Activated T-helper 17 cell treated with anti-CD3 and anti-CD28 coated beads, Interleukin-2, amount 50 U/mL, for 72 hours (primary cell): ENCODE measurements at places on chromosomes 5 and 9.

DNA sequence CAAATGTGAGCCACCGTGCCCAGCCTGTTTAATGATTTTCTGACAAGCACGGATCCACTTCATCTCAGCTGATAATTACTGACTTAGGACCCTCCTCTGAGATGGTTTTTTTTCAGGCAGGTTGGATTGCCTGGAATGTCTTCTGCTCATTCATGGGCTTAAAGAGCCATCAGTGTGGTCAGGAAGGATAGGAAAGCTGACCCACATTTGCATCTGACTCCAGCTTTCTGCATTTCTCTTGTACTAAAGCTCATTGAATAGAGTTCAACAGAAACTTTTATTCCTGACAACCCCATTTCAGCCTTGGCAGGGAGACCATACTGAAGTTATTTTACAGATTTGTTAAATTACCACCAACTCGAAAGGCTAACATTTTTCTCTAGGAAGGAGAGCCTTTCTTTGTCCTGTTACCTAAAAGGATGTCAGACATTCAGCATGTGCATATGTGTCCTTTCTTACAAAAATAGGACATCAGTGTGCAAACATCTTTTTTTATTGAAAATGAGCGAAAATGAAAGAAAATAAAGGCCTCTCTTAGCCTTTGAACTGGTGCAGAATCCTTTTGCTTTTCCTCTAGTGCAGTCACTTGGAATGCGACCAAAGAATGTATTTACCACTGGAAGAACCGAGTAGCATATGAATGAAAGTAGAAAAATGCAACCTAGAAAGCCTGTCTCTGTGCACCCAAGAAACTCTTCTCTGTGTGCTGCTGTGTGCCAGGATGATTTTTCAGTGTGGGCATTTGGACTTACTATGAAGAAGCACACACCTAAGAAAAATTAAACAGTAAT is 26.6 kb downstream of the ADCY2 start:
- no peak for ATAC-seq

DNA sequence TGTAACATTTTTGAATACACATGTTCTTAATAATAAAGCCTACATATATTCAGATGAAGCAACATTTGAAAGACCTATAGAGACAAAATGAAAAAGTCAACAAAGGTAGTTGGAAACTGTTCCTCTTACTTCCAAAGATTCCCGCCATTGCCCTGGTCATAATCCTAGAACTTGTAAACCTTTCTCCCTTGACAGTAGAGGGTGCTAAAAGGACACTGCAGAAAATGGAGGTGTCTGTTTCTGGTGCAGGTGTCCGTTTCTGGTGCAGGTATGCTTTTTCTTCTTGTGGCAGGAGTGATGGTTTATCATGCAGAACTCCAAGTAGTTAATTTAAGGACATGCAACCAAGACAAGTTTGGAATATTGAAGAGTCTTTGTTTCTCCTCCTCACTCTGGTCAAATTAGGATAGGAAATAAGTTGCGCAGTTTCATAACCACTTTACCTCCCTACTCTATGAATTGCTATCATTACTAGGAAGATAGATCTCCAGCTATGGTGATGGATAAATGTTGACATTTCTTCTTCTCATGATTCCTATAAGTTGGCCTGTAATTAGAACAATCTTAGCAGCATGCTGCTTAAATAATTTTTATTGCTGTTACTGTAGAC is 56.0 kb upstream of the FAM174A start:
- no peak for ATAC-seq

DNA sequence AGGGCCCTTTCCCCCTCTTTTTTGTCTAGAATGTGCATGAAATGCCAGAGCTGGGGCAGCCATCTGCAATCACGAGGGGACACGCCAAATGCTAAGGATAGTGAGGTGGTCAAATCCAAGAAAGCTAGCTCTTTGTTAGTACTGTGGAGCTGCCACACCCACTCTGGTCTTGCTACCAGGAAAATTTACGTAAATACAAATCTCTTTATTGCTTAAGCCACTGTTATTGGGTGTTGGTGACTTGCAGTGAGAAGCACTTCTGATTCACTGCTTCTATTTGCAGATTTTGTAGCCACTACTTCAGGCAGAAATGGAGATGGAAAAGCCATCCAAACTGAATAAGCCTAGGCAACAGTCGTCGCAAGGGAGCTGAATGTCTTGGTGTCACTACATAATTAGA is 25.6 kb upstream of the SUSD1 start:
- no peak for ATAC-seq

GRCh38 chr5:92777421-92777820 is 803.6 kb downstream of the NR2F1-AS1 start:
- no peak for ATAC-seq

DNA sequence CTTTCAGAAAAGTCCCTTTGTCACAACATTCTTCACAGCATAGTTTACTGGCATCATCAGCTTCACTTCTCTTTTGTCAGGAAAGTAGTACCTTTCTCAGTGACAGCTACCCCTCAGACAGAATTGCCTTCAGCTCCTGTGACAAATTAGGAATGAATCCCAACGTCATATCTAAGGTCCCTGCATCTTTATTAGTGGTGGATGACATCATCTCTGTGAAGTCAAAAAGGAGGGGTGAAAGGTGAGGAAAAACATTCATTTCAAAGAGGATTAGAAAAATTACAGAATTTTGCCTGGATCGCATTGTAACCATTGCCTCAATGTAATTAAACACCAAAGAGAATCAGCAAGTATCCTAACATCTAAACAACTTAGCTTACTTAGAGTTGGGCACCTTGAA is 7.9 kb upstream of the INSL6 start:
- ATAC-seq = no peak

GRCh38 chr5:78886341-78887230 is 98.5 kb downstream of the ARSB start:
- no peak for ATAC-seq

DNA sequence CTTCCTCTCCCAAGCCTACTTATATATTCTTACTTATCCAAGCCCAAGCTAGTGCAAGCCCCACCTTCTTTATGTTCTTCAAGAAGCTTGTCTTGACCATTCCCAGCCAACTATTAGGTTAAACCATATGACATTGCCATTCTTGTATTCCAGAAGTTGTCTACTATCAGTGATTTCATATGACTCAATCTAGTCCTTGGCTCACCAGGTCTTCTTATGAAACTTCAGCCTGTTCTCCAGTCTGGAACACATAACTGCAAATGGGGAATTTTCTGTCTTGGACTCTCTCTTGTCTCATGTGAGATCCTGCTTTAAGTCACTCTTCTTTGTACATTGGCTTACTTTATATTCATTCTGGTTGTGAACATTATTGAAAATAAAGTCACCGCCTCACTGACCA is 130.7 kb downstream of the TTLL11 start:
- no peak for ATAC-seq

- ATAC-seq = no peak
These were observed 14.9 kb downstream of the BRD3OS start for GRCh38 chr9:134040176-134040565.

DNA sequence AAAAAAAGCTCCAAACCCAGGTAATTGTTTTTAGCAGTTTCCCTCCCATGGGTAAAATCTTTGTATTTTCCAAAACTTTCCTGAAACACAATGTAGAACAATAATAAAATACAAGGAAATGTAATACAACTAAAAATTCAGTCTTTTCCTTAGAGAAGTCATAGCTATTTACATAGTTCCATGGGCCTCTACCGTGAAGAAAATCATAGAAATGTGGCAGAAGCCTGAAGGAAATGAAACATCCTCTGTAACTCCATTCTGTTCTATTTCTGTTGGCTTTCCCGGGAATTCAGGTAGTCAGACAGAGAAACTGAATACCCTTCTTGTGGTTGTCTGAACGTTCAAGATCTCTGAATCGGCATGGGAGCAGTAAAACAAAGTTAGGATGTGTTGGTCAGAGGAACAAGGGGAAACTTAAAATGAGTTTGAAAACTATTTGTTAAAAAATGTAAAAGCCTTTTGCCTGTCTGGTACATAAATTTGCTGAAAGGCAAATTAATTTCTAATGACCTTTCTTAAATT is 202.4 kb upstream of the ZNF608 start:
- ATAC-seq = no peak

GRCh38 chr5:180214870-180215770 is 6.1 kb upstream of the RASGEF1C start:
- no peak for ATAC-seq

- ATAC-seq = no peak
These were observed 299.9 kb upstream of the RFX3 start for GRCh38 chr9:3825721-3826120.

GRCh38 chr9:113709721-113710120 is 166.4 kb upstream of the ZNF618 start:
- ATAC-seq = no peak

DNA sequence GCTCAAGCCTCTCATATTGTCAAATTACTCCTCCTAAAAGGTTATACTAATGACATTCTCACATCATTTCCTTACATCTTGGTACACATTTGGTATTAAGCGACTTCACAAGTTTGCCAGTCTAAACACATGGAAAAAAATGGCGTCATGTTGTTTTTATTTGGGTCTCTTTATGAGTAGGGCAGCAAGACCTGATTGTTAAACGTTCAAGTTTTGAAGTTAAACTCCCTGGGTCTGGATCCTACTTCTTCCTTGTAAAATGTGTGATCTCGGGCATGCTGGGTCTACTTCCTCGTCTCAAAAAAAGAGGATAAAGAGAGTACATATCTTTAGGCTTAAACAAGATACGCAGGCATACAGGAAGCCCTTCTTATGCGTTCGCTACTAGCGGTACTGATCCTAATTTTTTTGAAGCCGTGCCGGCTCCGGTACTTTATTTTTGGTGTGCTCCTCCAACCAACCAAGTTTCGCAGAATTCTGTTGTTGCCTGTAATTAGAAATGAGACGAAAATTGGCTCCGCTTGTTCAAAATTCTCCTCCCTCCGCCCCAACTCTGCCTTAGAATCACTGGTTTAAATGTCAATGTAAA is 596 bp upstream of the CDC37L1 start:
- ATAC-seq = peak; percentile 31

- no peak for ATAC-seq
These were observed 120.7 kb upstream of the RASEF start for GRCh38 chr9:83183621-83184020.

GRCh38 chr5:128905568-128906110 is 59.6 kb upstream of the SLC27A6 start:
- ATAC-seq = peak; percentile 55

GRCh38 chr9:119126040-119126439 is 243.2 kb downstream of the BRINP1 start:
- ATAC-seq = no peak

GRCh38 chr5:32443145-32443540 is 1.4 kb downstream of the ZFR start:
- peak; percentile 73 for ATAC-seq

DNA sequence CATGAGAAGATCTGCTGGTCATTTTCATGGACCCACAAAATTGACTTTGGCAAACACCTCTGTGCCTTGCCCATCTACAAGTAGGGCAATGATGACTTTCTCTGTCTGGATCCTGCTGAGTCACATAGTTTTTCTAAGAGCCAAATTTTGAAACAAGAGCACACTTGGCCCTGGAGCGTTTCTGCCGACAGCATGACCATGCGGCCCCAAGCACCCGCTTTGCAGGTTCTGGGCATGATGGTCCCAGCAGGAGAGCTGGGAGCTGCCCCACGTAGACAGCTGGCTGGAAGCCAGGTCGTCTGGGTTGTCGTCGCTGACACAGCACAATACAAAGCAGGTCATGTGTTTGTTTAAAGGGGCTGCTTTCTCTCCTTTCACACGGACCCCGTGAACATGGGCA is 159.8 kb downstream of the SYK start:
- no peak for ATAC-seq

- ATAC-seq = peak; percentile 37
These were observed 53.1 kb downstream of the MAP1B start for GRCh38 chr5:72160329-72160728.

DNA sequence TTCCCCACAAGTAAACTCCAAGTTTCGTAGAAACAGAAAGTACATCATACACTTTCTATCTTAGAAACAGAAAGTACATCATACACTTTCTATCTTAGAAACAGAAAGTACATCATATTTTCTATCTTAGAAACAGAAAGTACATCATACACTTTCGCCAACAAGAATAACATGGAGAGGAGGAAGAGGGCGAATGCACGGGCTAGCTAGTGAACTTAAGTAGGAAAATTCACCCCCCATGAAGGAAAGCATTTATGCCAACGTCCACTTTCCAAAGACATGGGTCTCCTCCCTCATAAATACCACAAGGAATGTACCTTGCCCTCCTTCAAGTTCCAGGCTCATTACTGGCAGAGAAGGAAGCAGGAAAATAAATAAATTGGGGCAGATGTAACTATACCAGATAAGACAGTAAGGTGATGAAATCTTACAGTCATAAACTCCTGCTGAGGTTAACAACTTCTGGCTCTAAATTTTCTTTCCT is 64.7 kb downstream of the FRMD3 start:
- peak; percentile 67 for ATAC-seq

DNA sequence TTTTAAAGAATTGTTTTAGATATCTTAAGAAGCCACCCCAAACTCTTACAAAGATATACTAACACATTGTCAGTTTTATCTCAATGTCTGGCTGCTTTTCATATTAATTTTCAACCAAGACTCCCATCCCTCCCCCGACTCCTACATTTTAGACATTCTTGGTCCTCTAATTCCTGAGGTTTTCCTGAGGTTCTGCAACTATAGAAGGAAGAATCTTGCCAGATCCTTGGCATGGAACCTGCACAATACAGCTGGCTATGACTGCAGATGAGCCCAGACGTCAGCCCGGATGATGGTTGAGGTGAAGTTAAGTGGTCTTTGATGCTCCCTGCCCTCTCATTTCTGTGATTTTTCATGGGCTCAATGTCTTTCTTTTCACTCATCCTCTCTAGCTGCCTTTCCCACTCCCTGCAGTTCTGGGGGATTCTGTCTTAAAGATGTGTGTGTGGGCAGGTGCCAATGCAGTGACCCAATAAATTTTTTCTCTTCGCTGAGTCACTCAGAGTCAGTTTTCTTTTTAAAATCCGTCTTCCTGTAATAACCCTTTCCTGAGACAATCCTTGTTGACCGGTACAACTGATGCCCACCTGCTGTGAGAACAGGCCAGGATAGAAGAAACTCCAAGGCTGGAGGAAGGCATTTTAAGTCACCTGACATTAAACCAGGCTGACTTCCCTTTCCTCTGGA is 237.8 kb upstream of the GAS1 start:
- no peak for ATAC-seq

GRCh38 chr9:112245126-112245525 is 70.0 kb upstream of the SUSD1 start:
- no peak for ATAC-seq

- no peak for ATAC-seq
These were observed 65.6 kb downstream of the COL5A1 start for GRCh38 chr9:134707031-134707680.
